ENCODE measurements at places on chromosomes 6 and 20. TPM values are rescaled to one million over a fixed set of nuclear protein-coding genes. Genes with fewer than 3 reads are reported as not detected.

The MOXD1 gene
- total RNA-seq, result 3.7 TPM

The RNF144B gene
- total RNA-seq, result 10.8 TPM

The HTR1E gene
- 0.52 TPM for total RNA-seq

The TDRD6 gene
- total RNA-seq, result 0.19 TPM

The OR2B2 gene
- total RNA-seq, result not detected

The SLC22A2 gene
- not detected for total RNA-seq

The DEFB124 gene
- not detected for total RNA-seq

The LHFPL5 gene
- not detected for total RNA-seq

The IRAK1BP1 gene
- 4.4 TPM for total RNA-seq

The KIAA1755 gene
- 4.7 TPM for total RNA-seq

The OPN5 gene
- total RNA-seq, result 4.6 TPM

The PSMB1 gene
- total RNA-seq, result 158 TPM

The KIF3B gene
- total RNA-seq, result 45.9 TPM

The VSTM2L gene
- 11.6 TPM for total RNA-seq

The PDYN gene
- total RNA-seq, result 0.19 TPM

The JPH2 gene
- 17.3 TPM for total RNA-seq

The KCNB1 gene
- 0.95 TPM for total RNA-seq

The NOX3 gene
- not detected for total RNA-seq

The DNAH8 gene
- total RNA-seq, result 0.05 TPM

The SLC16A10 gene
- total RNA-seq, result 25.6 TPM

The TPD52L1 gene
- total RNA-seq, result 142 TPM

The TRIM31 gene
- total RNA-seq, result 1.8 TPM

The DYNLT1 gene
- 138 TPM for total RNA-seq

The SLC52A3 gene
- 1.3 TPM for total RNA-seq

The SLC17A9 gene
- 3.9 TPM for total RNA-seq

The CCR6 gene
- total RNA-seq, result not detected

The CAPN11 gene
- total RNA-seq, result not detected

The DDO gene
- not detected for total RNA-seq

The BMP6 gene
- total RNA-seq, result 1.8 TPM

The NDUFAF5 gene
- total RNA-seq, result 26.1 TPM

The SIGLEC1 gene
- not detected for total RNA-seq

The PRSS35 gene
- total RNA-seq, result 6.5 TPM

The PTPRT gene
- 5.8 TPM for total RNA-seq

The UBE2C gene
- total RNA-seq, result 46.4 TPM

The TFAP2C gene
- 71.7 TPM for total RNA-seq

The PNPLA1 gene
- not detected for total RNA-seq

All from type B pancreatic cell (in vitro differentiated cells).